HAP-1 (cell line): ENCODE measurements at places on chromosomes 7 and 10.
A peak's percentile ranks its signal among the peaks of the same experiment; 100 is the strongest.

DNA sequence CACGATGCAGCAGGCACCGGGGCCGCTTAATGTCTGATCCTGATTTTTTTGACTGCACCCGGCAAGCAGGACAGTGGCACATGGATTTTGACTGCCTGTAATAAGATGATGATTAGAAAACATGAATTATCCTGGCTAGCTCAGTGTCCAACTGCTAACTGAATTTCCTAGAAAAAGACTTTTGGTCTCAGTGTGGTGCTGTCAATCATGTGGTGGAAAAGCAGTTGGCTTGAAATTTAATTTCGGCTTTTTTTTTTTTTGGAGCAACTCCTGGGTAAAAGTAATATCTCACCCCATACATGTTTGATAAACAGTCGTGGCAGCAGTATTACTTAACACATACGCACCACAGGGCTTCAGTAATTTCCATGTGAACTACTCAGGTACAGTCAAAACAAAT is 227.7 kb downstream of the FANK1 start:
- peak; percentile 39 for DNase-seq

DNA sequence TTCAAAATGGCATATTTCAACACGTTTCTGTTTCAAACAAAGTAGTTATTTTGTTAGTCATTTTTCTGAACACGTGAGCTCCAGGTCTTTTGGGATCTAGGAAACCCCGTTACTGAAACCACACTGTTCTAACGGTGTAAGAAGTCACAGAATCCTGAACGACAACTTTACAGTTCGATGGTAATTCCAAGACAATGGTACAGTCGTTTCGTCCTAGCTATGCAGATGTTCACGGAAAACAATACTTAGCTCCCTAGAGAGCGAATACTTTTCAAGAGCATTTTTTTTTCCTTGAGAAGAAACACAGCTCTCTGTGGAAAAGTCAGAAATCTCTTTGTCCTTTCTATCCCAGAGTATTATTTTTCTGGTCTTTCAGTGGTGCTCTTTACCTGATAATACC is 254.1 kb downstream of the ADARB2 start:
- no peak for DNase-seq

DNA sequence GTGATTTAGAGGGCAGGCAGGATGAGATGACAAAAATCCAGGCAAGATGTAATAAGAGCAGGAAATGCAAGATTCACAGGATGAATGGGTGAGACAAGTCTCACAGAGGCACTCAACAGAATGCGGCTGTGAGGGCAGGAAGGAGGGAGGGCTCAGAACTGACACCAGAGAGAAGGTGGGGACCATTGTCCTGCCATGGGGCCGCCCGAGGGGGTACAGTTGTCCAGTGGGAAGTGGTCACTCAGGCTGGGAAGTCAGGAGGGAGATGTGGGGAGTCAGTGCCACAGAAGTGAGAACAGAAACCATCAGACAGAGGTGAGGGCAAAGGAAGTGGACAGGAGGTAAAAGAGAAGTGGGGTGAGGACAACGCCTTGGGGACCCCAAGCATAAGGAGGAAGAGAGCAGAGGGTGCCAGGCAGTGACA is 8.9 kb downstream of the HIP1 start:
- DNase-seq = no peak

GRCh38 chr10:124005091-124005490 is 88.3 kb downstream of the CHST15 start:
- no peak for DNase-seq

DNA sequence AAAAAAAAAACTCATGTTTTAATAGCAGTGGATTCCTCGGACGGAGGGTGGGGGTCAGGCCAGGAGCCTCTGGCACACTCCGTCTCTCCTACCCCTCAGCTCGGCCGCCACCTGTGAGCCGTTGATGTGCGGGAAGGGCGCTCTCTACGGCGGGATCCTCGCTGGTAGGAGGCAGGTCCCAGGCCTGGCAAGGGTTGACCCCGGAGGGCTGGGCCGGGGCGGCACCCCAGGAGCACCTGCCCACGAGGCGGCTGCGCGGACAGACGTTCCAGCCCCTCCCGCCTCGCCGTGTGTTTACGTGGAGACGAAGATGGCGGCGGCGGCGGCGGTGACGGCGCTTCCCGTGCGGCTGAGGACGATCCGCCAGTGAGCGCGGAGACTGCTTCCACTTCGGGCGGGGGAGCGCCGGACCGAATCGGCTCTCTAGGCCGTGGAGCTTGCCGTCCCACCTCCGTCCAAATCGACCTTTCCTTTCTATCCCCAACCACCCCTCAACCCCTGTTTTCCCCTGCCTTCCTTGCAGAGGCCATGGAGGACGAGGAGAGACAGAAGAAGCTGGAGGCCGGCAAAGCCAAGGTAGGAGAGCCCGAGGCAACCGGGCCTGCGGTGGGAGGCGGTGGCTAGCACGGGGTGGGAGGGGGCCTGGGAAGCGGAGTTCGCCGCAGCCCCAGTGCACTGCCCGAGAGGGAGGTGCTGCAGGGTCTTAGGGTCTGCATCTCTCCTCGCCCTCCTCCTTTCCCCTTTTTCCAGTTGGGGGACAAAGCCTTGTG is at the start of gene AKAP9:
TSS of gene AKAP9 (plus strand) at position 291 of the 770 bp plus-strand sequence. CDS start at position 529, 238 bp downstream.
- DNase-seq = peak; percentile 92

DNA sequence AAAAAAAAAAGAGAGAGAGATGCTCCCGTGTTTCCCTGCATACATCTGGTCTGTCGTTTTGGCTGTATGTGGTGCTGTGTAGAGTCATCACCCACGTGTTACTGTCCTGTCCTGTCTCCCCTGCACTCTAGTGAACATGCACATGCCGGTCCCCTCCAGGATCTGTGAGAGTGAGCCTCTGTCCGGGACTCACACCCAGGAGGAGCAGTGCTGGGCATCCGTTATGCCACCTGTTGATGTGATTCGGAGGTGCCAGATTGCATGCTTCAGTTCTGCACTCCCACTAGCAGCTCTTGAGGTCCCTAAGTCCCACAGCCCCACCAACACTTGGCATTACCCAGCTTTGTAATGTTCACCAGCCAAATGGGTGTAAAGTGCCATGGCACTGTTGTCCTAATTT is 16.4 kb downstream of the GHRHR start:
- no peak for DNase-seq

GRCh38 chr7:147103224-147103623 is 986.6 kb downstream of the CNTNAP2 start:
- DNase-seq = no peak

GRCh38 chr7:140597428-140597949 is 43.1 kb downstream of the DENND2A start:
- no peak for DNase-seq

- DNase-seq = no peak
These were observed 46.5 kb downstream of the DLD start for GRCh38 chr7:107937531-107937930.

DNA sequence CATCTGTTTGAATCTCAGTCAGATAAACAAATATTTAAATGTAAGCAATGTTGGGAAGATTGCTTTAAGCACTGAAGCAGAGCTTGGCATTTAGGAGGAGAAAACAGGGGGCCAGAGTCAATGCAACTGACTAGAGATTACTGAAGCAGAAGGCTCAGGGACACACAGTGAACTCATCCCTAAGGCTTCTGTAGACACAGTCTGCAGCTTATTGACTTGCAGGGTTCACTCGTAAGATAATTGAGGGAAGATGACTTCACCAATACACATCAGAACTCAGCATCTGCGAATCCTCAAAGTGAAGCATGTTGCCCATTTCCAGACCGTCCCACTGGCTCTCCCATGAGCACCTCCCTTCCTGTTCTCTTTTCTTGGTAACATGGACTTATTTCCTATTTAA is 363.4 kb upstream of the PFKP start:
- DNase-seq = no peak

DNA sequence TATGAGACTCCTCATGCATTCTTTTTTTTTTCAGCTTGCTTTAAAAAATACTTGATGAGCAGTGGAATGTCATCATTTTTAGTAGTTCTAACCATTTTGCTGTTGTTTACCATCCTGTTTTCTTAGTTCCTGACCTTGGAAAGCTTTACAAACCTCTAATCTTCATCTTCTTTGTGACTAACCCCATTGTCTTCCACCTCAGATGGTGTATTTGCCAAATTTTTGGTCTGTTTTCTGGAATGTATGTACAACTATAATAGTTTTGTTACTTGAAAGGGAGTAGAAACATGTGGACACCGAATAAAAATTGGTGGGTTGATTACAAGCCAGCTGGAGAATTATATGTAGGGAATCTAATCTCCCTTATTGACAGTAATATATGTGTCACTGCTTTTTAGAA is 172.7 kb downstream of the SND1 start:
- DNase-seq = no peak

DNA sequence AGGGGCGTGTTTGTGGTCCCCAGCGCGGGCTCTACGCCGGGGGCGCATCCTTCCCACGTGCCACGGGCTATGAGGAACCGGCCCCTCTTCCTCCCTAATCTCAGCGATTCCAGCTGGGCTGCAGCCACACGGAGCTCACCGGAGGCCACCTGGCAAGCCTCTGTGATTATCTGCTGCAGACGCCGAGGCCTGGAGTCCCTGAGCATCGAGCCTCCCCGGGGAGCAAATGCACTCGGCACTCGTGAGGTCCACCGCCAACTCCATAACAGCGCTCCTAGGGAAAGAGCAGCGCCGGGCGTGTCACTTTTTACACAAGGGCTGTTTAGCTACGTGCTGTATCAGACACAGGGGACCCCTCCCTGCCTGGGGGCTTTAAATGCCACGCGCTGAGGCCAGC is 101.2 kb downstream of the DYNC2I1 start:
- DNase-seq = peak; percentile 27

DNA sequence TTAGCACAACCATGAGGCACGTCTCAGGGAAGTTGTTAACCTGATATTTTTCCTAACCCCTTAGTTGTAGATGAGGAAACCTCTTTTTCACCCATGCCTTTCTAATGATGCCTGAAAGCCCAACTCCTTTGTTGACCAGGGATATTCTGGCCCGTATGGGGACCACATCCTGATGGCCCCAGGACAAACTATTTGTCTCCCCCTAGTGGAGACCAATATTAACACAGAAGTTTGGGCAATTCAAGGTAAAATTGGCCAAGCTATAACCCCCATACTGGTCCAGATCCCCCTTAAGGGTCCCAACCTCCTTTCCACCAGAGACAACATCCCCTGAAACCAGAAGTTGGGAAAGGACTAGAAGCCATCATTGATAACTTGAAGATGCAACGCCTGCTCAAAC is 893.3 kb downstream of the SORCS1 start:
- DNase-seq = no peak

GRCh38 chr7:19060761-19061259 is 56.6 kb downstream of the TWIST1 start:
- DNase-seq = no peak

DNA sequence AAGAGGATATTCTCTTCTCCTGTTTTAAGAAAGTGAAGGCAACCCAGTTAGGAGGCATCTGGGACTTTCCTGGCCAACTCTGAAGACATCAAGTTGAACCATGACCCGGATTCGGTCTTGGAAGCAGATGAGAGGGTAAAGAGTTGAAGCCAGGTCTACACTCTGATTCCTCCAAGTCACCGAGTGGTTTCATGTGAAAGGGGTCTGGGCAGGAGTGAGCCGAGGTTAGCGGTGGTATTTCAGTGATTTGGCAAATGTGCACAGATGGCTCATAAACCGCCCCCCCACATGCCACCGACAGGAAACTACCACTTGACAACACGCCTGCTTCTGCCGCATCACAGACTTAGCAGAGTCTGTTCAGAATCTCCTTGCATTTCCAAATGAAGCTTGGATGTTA is 11.4 kb upstream of the REPIN1 start:
- DNase-seq = no peak

GRCh38 chr10:89521368-89521767 is 14.0 kb downstream of the SLC16A12 start:
- DNase-seq = no peak

- no peak for DNase-seq
These were observed 163.6 kb downstream of the PIP4K2A start for GRCh38 chr10:22550732-22551131.

GRCh38 chr7:8564281-8564680 is 130.9 kb downstream of the NXPH1 start:
- DNase-seq = no peak

- DNase-seq = no peak
These were observed 94.6 kb upstream of the BTBD16 start for GRCh38 chr10:122176232-122177213.

DNA sequence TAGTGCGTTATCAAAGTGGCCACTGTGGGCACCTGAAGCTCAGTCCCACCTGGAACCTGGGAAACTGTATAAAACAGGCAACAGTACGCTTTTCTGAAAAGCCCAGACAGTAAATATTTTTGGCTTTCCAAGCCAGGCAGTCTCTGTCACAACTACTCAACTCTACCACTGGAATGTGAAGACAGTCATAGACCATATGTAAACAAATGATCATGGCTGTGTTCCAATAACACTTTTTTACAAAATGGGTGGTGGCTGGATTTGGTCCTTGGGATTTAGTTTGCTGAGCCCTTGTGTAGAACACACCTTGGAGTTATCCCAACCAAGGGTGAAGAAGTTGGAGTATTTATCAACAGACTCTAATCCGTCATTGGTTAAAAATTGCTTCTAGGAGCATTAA is 259.9 kb downstream of the SKIDA1 start:
- no peak for DNase-seq

- no peak for DNase-seq
These were observed 94.2 kb downstream of the ST7 start for GRCh38 chr7:117047496-117047895.
